ENCODE measurements at places on chromosomes 5 and 9. TPM values are rescaled to one million over a fixed set of nuclear protein-coding genes. Genes with fewer than 3 reads are reported as not detected.
A peak's percentile ranks its signal among the peaks of the same experiment; 100 is the strongest.

DNA sequence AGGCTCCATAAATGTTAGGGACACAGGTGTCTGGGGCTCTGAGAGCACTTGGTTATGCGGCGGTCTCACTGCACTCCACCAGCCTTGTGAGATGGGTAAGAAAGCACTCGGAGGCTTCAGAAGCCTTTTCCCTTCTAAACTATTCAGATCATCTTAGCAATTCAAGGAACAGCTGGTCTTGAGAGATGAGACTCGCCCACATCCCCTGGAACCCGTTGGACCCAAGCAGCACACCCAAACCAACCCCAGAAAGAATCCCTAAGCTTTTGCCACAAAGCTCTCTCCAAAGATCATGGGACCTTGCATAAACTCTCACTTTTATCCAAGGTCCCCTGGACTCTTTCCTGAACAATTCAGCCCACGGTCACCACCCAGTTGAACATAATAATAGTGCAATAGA, 90.2 kb downstream of the RAPGEF1 start:
- peaks cover 13% of the 10 kb centered on the region for H3K4me1 ChIP-seq
- no peak overlapping the region for H3K27ac ChIP-seq
- H3K36me3 ChIP-seq, result no peaks in the 10 kb centered on the region

DNA sequence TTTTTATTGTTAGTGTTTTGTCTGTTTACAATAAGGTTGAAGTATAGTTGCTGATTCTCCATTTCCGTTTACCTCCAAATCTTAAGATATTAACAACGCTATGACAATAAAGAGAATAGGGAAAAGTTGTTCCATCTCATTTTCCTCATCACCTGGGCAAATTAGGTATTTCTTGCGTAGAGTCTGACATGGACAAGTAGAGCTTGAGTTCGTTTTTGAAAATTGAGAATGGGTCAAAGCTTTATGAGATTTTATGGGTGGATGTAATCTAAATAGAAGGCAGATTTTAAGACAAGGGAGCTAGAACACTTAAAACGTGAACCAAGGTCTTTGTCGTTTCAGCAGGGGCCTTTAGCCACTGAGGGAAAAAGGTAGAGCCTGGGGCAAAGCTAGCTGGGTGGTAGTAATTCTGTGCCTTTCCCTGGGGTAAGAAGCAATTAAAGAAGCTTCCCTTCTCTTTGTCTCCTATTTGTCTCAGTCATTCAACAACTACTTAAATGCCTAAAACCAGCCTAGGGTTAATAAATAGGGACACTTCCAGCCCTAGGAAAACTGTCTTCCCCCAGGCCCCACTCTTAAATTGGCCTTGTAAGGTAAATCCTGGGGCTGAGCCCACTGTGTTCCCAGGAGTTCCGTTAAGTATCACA, 551 bp upstream of the CAAP1 start:
- H3K4me3 ChIP-seq, result peak overlapping the region; percentile 97
- H3K27me3 ChIP-seq, result no peaks in the 10 kb centered on the region
- H3K27ac ChIP-seq, result peak overlapping the region; percentile 98
- no peak for DNase-seq

The MAMDC2 gene
- total RNA-seq, result 5.4 TPM

- no peaks in the 10 kb centered on the region for H3K27me3 ChIP-seq
- no peaks in the 10 kb centered on the region for H3K36me3 ChIP-seq
- peaks cover 5% of the 10 kb centered on the region for H3K4me1 ChIP-seq
- DNase-seq, result no peak
- no peak overlapping the region for H3K27ac ChIP-seq
- no peak overlapping the region for H3K4me3 ChIP-seq
Measured at GRCh38 chr9:115412656-115413055, 294.7 kb upstream of the TNC start.

- no peak overlapping the region for H3K27ac ChIP-seq
- H3K36me3 ChIP-seq, result no peaks in the 10 kb centered on the region
- H3K27me3 ChIP-seq, result no peaks in the 10 kb centered on the region
Measured at GRCh38 chr9:132514011-132514744, 68.2 kb upstream of the BARHL1 start.

The HK3 gene
- under 0.01 TPM for total RNA-seq

DNA sequence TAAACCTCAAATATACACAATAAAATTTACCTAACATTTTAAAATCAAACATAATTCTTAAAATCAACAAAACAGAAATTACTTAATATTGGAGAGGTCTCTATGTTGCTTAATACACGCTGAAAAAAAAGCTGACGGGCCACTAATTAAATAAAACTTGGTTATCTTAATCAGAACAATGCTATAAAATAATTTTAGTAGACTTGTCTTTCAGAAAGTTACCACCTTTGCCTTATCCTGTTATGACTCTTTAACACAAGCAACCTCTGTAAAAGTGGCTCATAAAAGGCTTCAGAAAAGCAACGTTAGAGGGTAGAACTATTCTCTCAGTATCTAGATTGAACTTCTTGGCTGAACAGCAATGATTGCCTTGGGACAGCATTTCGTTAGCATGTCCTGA, 251.0 kb upstream of the RIOK2 start:
- no peaks in the 10 kb centered on the region for H3K27me3 ChIP-seq
- no peak overlapping the region for H3K27ac ChIP-seq
- DNase-seq, result no peak
- no peak overlapping the region for H3K4me3 ChIP-seq
- H3K4me1 ChIP-seq, result no peaks in the 10 kb centered on the region

- H3K4me1 ChIP-seq, result peaks cover 11% of the 10 kb centered on the region
- peaks cover 3% of the 10 kb centered on the region for H3K36me3 ChIP-seq
- H3K4me3 ChIP-seq, result no peak overlapping the region
- H3K27me3 ChIP-seq, result no peaks in the 10 kb centered on the region
- DNase-seq, result peak; percentile 37
Measured at GRCh38 chr5:157533011-157533481, 42.5 kb downstream of the ADAM19 start.

GRCh38 chr5:157100140-157100679, 8.6 kb downstream of the HAVCR2 start:
- H3K4me3 ChIP-seq, result no peak overlapping the region
- H3K27me3 ChIP-seq, result no peaks in the 10 kb centered on the region
- peak overlapping the region; percentile 63 for H3K27ac ChIP-seq
- DNase-seq, result peak; percentile 91
- no peaks in the 10 kb centered on the region for H3K36me3 ChIP-seq

DNA sequence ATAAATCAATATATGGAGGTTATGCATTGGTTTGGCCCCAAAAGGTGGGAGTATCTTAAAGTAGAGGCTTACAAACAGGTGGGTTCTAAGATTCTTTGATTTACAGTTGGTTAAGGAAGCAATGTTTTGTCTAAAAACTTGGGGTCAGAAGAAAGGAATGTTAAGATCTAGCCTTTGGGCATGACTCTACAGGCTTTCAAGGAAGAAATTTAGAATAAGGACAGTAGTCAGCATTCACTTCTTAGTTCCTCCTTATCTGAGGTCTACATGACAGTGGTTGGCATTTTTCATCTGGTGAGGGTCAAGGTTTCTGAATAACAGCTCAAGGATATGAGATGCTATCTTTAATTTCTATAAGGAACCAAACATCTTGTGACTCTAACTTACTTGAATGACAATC, 122.8 kb downstream of the CAMK4 start:
- H3K27me3 ChIP-seq, result no peaks in the 10 kb centered on the region
- no peaks in the 10 kb centered on the region for H3K4me1 ChIP-seq
- H3K4me3 ChIP-seq, result no peak overlapping the region
- no peaks in the 10 kb centered on the region for H3K36me3 ChIP-seq
- no peak for DNase-seq
- H3K27ac ChIP-seq, result no peak overlapping the region

GRCh38 chr5:154309371-154309745, 118.8 kb downstream of the GALNT10 start:
- H3K4me3 ChIP-seq, result no peak overlapping the region
- no peak for DNase-seq
- H3K4me1 ChIP-seq, result peaks cover 6% of the 10 kb centered on the region
- no peaks in the 10 kb centered on the region for H3K27me3 ChIP-seq

The TMEFF1 gene
- 2.5 TPM for total RNA-seq

DNA sequence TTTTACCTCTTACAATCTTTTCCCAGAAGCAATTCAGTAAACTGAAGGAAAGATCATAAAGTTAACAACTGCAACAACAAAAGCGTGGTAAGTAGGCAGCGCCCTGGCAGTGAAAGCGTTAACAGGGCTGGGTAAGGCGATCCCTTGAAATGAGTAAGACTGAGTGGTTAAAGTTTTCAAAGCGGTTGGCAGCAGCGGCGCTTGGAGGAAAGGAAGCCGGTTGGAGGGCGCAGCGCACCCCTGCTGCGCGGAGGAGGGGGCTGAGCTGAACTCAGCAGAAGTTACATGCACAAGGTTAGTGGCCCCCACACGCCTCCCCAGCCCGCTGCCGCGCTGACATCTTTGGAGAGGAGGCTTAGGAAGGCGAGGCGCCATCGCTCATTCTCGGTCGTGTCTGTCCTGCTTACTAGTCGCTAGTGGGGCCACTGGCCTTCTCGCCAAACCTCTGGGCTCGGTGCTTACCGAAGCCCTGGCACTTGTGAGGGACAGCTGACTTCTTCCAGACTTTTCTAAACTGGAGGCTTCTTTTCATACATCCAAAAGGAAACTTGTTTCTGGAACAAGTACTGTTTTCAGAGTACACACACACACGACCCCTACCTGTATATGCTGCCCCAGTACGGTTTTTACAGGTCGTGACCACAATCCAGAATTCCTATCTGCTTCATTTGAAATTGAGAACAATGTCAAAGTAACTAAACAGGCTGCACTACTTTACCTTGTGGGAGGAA, at the start of gene SH3RF2:
TSS of gene SH3RF2 (plus strand) at position 178 of the 731 bp plus-strand sequence. CDS start 1,351 bp downstream, outside the sequence.
- H3K4me1 ChIP-seq, result peaks cover 4% of the 10 kb centered on the region
- no peaks in the 10 kb centered on the region for H3K36me3 ChIP-seq
- DNase-seq, result peak; percentile 63
- peak within 1 kb of the TSS; percentile 3 for H3K27ac ChIP-seq

GRCh38 chr9:3916984-3917383, 382.9 kb downstream of the GLIS3 start:
- H3K27me3 ChIP-seq, result no peaks in the 10 kb centered on the region
- no peak overlapping the region for H3K4me3 ChIP-seq
- H3K27ac ChIP-seq, result no peak overlapping the region
- H3K36me3 ChIP-seq, result no peaks in the 10 kb centered on the region
- peak; percentile 57 for DNase-seq

The CEP72 gene
- 1.5 TPM for total RNA-seq

The DIRAS2 gene
- total RNA-seq, result 0.26 TPM

- H3K4me3 ChIP-seq, result peak overlapping the region; percentile 100
- DNase-seq, result peak; percentile 89
- no peaks in the 10 kb centered on the region for H3K36me3 ChIP-seq
- no peaks in the 10 kb centered on the region for H3K27me3 ChIP-seq
- H3K4me1 ChIP-seq, result peaks cover 3% of the 10 kb centered on the region
- H3K27ac ChIP-seq, result peak overlapping the region; percentile 58
Measured at GRCh38 chr5:137751869-137752491, 2.2 kb downstream of the HNRNPA0 start.

GRCh38 chr9:68643901-68644809, 60.9 kb upstream of the PIP5K1B start:
- no peaks in the 10 kb centered on the region for H3K27me3 ChIP-seq
- H3K4me1 ChIP-seq, result no peaks in the 10 kb centered on the region
- H3K27ac ChIP-seq, result no peak overlapping the region
- H3K36me3 ChIP-seq, result no peaks in the 10 kb centered on the region

DNA sequence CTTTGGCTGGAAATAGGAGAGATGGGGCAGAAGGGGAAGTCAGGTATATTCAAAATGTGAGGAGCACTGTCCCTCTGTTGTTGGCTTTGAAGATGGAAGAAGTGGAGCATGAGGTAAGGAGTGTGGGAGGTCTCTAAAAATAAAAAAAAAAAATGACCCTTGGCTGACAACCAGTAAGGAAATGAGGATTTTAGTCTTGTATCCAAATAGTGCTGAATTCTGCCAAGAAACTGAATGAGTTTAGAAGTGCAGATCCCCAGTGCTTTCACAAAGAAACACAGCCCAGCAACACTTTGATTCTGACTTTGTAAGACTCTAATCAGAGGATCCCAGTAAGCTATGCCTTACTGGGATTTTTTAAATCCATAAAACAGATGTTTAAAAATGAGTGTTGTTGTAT, 367.9 kb downstream of the CYLC2 start:
- H3K4me1 ChIP-seq, result no peaks in the 10 kb centered on the region
- no peak overlapping the region for H3K4me3 ChIP-seq
- no peaks in the 10 kb centered on the region for H3K27me3 ChIP-seq

DNA sequence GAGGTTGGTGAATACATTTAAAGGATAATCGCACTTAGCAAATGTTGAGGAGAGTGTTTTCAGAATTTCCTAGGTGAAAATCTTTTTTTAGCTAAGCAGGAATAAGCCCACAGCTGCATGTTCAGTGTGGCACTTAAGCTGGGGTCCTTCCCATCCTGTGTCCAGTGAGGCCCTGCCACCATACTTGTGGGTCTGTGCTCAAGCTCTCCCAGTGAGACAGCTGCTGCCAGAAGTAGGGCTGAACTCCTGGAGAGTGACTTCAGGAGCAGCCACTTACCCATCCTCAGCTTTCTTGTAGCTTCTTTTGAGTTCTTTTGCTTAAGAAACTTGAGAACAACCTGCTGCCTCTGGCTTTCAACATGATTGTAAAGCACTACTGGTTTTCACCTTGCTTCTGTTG, 110.0 kb upstream of the DHFR start:
- H3K4me3 ChIP-seq, result no peak overlapping the region
- no peak overlapping the region for H3K27ac ChIP-seq

DNA sequence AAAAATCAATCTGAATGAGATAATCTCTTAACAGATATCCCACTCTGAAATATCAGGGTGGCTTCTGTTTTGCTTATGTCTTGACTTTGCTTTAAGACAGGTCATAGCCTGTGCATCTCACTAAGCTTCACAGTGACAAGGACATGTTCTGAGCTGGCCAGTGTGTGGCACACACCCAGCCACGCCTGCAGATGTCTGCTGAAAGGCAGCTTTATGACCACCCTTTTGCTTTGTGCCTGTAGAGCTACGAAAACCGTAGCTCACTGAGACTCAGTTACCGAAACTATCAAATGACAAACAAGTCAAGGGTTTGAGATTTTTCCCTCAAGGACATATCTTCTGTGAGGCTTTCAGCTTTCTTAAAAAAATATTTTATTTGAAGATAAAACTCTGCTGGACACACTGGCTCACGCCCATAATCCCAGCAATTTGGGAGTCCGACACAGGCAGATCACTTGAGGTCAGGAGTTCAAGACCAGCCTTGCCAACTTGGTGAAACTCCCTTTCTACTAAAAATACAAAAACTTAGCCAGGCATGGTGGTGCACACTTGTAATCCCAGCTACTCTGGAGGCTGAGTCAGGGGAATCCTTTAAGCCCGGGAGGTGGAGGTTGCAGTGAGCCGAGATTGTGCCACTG, 233.2 kb downstream of the SPATA31A1 start:
- no peak overlapping the region for H3K4me3 ChIP-seq
- H3K4me1 ChIP-seq, result no peaks in the 10 kb centered on the region
- no peaks in the 10 kb centered on the region for H3K27me3 ChIP-seq
- H3K27ac ChIP-seq, result no peak overlapping the region
- DNase-seq, result no peak

GRCh38 chr5:84130006-84130580, 254.6 kb downstream of the EDIL3 start:
- H3K4me3 ChIP-seq, result no peak overlapping the region
- H3K27ac ChIP-seq, result no peak overlapping the region
- no peaks in the 10 kb centered on the region for H3K27me3 ChIP-seq
- DNase-seq, result no peak
- no peaks in the 10 kb centered on the region for H3K4me1 ChIP-seq

The COL15A1 gene
- 41.0 TPM for total RNA-seq

- H3K27ac ChIP-seq, result no peak overlapping the region
- no peaks in the 10 kb centered on the region for H3K36me3 ChIP-seq
- DNase-seq, result no peak
- no peaks in the 10 kb centered on the region for H3K27me3 ChIP-seq
- no peak overlapping the region for H3K4me3 ChIP-seq
- H3K4me1 ChIP-seq, result no peaks in the 10 kb centered on the region
Measured at GRCh38 chr5:168788107-168788506, 208.9 kb upstream of the PANK3 start.

All from fibroblast of lung (primary cell).